ENCODE measurements at places on chromosomes 5 and 9.

- DNase-seq = no peak
Measured at GRCh38 chr5:160640406-160640805, 211.6 kb downstream of the ATP10B start.

GRCh38 chr5:172846677-172847076 lies 12.6 kb downstream of the ERGIC1 start:
- DNase-seq = no peak

GRCh38 chr5:168528521-168529373 lies at the start of gene FBLL1:
TSS of gene FBLL1 (plus strand) at chr5:168529305. CDS start at chr5:168529505, 200 bp downstream.
- DNase-seq = no peak

DNA sequence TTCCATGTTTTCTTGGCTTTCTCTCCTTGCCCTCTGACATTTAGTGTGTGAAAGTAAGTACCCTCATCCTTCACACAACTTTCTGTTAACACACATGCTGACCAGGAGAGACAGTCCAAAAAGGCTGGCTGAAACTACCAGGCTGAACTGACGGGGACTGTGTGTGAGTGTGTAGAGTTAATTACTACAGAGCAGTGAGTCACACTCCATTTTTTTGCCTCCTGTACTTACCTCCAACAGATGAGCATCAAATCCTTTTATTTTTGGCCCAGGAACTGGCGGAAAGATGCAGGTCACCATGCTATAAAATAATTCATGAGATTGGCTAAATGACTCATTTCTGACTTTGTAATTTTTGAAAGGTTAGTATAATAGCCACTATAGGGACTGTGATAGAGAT lies 20.2 kb upstream of the AGXT2 start:
- DNase-seq = no peak

DNA sequence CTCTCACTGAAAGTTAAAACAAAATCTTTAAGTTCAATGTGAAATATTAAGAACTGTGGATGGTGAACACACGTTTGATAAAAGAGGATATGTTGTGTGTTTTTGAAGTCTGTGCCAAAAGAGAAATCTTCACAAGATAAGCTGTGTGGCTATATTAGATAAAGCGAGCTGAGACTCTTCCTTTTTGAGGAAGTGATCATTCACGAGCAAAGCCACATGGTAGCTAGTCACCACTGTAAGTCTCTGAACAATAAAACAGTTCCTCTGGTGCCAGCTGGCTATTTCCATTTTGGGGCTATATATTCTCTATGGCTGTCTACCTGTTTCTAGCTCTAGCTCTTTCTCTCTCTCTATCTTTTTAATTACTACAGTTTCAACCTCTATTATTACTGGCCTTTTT lies 1849.2 kb upstream of the C9orf72 start:
- no peak for DNase-seq

Data from stimulated activated CD8-positive, alpha-beta memory T cell treated with anti-CD3 and anti-CD28 coated beads, Interleukin-12 subunit alpha, Interleukin-12 subunit beta, amount 100 ng/mL, for 4 hours (primary cell).